ENCODE measurements at places on chromosomes 11 and 22.

GRCh38 chr11:1009991-1010390 lies 26.5 kb downstream of the MUC6 start:
- no peak for DNase-seq

DNA sequence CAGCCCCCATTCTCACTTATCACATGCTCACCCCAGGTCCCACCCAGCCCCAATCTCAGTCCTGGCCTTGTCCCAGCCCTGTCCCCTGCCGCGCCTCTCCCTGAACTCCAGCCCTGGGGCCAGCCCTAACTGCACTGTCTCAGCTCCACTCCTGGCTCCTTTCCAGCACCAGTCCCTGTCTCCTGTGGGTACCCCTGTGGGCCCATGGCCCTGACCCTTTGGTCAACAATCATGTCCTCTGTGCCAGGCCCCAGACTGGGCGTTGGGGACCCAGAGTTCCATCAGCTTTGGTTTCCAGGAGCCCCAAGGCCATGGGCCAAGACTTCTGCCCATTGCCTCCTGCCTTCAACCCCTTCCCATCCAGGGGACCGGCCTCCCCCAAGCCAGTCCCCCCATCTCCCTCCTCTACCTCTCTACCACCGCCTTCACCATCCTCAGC lies 757 bp downstream of the SPI1 start:
- DNase-seq: peak; percentile 31

GRCh38 chr11:3803726-3804495 lies 4.4 kb upstream of the PGAP2 start:
- DNase-seq: no peak

DNA sequence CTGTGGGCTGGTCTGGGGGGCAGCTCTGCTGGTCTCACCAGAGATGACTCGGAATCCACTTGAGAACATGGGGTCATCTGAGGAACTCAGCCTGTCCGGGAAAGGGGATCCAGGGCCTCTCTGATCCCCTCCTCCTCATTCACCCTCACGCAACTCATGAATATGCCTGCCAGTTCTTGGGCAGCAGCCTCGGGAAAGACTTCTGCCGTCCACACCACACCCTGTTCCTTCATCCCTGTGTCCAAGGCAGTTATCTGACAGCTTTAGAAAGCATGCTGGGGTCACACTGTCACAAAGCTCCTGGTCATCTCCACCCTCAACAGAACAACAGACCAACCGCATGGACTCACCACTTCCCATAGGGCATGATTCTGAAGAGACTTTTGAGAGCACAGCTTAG lies 88.3 kb downstream of the AMOTL1 start:
- DNase-seq: no peak

GRCh38 chr22:29704528-29705285 lies 15.1 kb upstream of the CABP7 start:
- DNase-seq: no peak

- no peak for DNase-seq
These were observed 3.6 kb upstream of the C11orf86 start for GRCh38 chr11:66971488-66971887.

- DNase-seq: no peak
These were observed 1.2 kb upstream of the EED start for GRCh38 chr11:86243396-86243795.

GRCh38 chr22:24594569-24595120 lies 1.8 kb upstream of the LRRC75B start:
- no peak for DNase-seq

GRCh38 chr22:38171927-38172831 lies 9.5 kb downstream of the PLA2G6 start:
- no peak for DNase-seq

- no peak for DNase-seq
These were observed 118.3 kb downstream of the WT1 start for GRCh38 chr11:32316858-32317642.

GRCh38 chr11:96388891-96389719 lies 607 bp downstream of the CCDC82 start:
- DNase-seq: no peak

GRCh38 chr11:2530131-2530854 lies 85.5 kb downstream of the KCNQ1 start:
- no peak for DNase-seq

- no peak for DNase-seq
These were observed 5.4 kb upstream of the TXN2 start for GRCh38 chr22:36486619-36487384.

GRCh38 chr22:38118182-38118581 lies 7.7 kb upstream of the BAIAP2L2 start:
- DNase-seq: no peak

- no peak for DNase-seq
These were observed 15.8 kb upstream of the NUP160 start for GRCh38 chr11:47863898-47864430.

- DNase-seq: peak; percentile 25
These were observed 2.8 kb upstream of the BARX2 start for GRCh38 chr11:129372609-129373488.

DNA sequence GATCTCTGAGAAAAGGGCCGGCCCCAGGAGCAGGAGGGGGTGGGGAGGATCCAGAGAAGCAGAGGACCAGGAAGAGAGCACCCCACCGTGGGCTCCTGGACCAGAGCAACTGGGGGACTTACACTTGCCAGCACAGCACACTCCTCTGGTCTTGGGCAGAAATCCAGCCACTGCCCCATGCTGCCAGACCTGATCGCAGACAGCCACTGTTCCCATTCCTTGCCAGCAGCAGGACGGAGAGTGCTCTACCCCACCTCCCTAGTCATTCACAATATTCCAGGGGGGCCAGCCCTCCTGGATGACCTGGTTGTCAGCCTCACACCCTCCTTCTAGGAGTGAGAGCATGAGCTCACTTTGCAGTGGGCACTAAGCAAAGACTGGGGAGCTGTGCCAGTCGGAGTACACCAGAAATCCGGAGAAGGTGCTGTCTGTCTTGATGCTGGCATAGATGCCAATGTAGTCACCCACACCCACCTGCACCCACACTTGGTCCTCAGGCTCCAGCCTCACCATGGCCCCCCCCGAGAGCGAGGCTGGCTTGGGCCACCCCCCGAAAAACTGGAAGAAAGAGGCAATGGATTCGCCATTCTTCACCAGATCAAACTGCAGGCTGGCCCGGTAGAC lies 1.6 kb downstream of the C1QTNF5 start:
- no peak for DNase-seq

DNA sequence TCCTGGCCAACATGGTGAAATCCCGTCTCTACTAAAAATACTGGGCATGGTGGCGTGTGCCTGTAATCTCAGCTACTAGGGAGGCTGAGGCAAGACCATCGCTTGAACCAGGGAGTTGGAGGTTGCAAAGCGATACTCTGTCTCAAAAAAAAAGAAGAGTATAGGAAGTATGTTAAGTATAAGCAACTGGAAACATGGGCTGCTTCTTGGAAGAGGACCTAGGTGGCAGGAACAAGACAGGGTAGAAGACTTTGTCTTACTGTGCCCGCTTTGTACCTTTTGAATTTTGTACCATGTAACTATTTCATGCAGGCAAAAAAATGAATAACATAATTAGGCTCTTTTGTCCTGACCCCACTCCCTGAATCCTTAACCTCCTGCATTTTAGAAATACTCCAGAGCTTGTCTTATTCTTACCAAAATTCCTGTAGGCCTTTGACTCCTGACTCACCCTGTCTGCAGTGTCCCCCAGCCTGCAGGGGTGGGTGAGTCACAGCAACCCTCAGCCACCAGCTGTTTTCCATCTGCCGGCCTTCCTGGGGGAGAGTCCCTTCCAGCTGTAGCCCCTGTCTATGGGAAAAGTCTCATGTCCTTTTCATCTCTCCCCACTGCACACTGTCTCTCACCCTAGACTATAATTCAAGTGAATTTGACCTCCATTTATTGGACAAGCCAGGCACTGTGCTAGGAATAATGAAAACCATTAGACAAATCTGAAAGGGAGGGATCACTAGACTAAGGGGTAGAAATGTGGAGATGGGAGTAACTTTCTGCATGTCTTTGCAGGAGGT lies 41.8 kb downstream of the TXN2 start:
- no peak for DNase-seq

- no peak for DNase-seq
These were observed 6.0 kb downstream of the MALAT1 start for GRCh38 chr11:65504674-65505465.

GRCh38 chr22:38115423-38116205 lies 5.1 kb upstream of the BAIAP2L2 start:
- DNase-seq: no peak

DNA sequence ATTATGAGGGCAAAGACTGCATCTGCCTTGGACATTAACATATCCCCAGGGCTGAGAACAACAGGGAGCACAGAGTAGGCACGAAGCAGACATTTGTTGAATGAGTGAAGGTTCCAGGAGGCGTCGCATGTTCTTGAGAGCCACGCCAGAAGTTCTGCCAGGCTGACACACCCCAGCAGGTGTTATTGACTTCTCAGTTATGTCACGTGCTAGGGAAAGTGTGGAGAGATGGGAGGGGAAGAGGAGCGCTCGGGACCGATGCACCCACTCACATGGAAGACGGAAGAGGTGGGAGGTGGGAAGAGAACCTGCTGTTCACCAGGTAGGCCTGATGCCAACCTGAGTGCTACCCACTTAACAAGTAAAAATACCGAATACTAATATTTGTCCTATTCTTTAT lies 232.8 kb downstream of the LARGE1 start:
- no peak for DNase-seq

GRCh38 chr11:3964056-3964455 lies 108.6 kb downstream of the STIM1 start:
- DNase-seq: no peak

DNA sequence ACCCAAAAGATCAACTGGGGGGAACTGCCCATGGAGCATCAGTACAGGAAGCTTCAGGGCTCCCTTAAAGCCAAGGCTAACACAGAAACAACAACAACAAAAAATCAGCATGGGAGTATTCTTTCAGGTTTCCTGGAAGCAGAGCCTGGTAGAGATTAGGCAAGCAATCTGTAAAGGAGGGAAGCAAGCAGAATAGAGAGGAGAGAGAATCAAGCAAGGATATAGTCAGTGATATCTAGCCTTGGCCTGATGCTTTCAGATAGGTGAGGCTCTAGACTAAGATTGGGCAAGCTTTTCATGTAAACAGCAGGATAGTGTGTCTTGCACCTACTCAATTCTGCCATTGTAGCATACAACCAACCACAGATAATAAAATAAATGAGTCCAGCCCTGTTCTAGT lies 44.4 kb upstream of the FAT3 start:
- no peak for DNase-seq

DNA sequence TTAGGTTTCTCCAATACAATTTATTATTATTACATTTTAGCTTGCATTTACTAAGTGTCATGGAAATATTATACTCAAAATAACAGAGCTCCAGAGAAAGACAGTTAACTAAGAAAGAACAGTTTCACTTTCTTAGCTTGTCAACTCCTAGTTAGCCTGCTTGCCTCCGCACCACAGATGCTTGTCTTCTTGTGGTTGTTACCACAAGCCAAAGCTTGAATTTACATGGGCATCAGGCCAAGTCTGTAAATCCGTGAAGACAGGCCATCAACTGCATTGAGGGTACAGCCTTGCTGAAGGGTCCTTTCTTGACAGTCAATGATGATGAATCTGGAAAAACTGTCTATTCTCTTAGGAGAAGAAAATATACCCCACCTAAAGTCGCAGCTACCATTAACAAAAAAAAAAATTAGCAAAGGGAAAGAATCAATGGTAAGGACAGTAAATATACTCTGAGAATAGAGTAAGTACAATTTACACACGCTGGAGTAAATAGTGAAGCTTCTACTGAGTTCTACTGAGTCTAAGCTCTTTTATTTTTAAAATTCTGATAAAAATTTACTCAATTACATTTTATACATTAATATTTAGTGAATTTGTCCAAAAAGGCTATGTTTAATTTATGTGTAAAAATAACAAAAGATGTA lies 15.6 kb upstream of the DENND5A start:
- peak; percentile 55 for DNase-seq

DNA sequence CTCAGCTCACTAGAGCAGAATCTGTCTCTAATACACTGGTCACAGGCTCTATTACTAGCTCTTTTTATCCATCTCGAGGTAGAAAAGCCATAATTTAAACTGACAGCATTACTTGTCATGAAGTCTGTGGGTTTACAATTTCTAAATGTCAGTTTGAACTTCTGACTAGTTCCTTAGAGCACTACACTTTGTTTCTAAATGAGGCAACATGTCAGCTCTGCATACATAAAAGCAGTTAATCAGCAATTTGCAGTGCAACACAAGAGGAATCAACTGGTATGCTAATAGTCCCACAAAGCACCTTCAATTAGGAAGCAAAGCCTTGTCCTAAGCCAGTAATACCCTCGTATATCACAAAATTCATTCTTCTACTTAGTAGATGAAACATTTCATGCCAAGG lies 321.3 kb downstream of the TTC28 start:
- no peak for DNase-seq

DNA sequence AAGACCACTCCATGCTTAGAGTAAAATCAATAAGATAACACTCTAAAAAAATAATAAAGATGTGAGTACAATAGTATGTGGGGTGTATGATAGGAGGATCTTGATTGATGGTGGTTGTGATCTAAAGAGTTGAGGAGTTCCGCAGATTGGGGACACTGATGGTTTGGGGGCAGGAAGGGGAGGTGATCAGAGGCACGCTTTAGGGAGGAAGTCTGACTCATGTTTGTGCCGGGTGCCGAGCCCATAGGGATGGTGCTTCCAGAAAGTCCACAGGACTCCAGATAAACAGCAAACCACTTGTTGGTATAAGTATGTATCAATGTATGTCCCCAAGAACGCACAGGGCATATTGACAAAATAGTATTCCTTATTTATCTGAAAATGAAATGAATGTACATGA lies 27.5 kb downstream of the LINC01488 start:
- DNase-seq: no peak

GRCh38 chr11:18321578-18321968 lies 367 bp downstream of the HPS5 start:
- DNase-seq: peak; percentile 16

- peak; percentile 95 for DNase-seq
These were observed 632 bp downstream of the AP5B1 start for GRCh38 chr11:65779919-65780769.

DNA sequence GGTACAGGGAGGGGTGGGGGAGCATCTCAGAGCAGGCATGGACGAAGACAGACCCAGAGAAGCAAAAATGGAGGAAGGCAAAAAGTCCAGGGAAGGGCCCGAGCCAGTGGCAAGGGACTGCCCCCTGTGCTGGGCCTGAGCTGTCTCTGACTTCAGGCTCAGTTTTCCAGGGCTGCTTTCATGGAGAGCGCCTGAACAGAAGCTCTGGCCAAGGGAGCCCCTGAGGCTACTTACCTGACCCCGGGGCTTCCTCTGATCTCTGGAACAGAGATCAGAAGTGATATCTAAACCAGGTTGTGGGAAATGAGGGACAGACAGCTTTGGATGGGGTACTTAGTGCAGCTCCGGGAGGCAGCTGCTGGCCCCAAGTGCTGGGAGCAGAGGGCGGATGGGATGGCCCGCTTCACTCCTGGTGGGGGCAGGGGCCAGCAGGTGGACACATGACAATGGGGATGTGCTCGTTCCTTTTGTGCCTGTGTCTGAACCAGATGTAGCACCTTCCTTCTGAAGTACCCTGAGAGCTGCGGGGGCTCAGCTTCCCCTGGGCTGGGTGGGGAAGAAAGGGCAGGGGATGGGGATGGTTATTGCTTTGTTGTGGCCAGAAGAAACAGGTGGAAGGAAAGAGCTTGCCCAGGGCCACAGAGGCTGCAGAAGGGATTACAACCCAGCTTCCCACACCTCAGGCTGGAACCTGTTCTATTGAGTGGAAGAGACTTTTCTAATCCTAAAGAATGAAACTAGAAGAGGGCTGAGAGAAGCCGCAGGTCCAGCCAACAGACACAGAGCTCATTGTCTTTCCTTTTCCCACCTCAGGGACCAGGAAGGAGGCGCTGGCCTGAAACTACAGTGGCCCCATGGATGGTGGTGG lies 5.7 kb downstream of the LRRC10B start:
- DNase-seq: no peak

GRCh38 chr22:27896245-27896644 lies 22.8 kb downstream of the PITPNB start:
- peak; percentile 39 for DNase-seq

Data from GM13977 (cell line).